ENCODE measurements at places on chromosomes 7 and 10. TPM values are rescaled to one million over a fixed set of nuclear protein-coding genes. Genes with fewer than 3 reads are reported as not detected.

- no peak overlapping the region for H3K27ac ChIP-seq
- no peak overlapping the region for H3K4me3 ChIP-seq
- no peaks in the 10 kb centered on the region for H3K36me3 ChIP-seq
- no peak for DNase-seq
- H3K27me3 ChIP-seq = no peaks in the 10 kb centered on the region
Measured at GRCh38 chr10:4103603-4104002, 318.6 kb upstream of the KLF6 start.

GRCh38 chr7:159051916-159052315 is 92.8 kb downstream of the VIPR2 start:
- no peaks in the 10 kb centered on the region for H3K27me3 ChIP-seq
- no peaks in the 10 kb centered on the region for H3K36me3 ChIP-seq
- no peak for DNase-seq
- no peak overlapping the region for H3K4me3 ChIP-seq
- H3K4me1 ChIP-seq = no peaks in the 10 kb centered on the region

GRCh38 chr10:101028446-101029337 is 2.2 kb downstream of the PDZD7 start:
- DNase-seq = peak; percentile 20
- H3K4me1 ChIP-seq = peaks cover 7% of the 10 kb centered on the region
- H3K27me3 ChIP-seq = no peaks in the 10 kb centered on the region
- no peaks in the 10 kb centered on the region for H3K36me3 ChIP-seq
- H3K27ac ChIP-seq = no peak overlapping the region
- H3K4me3 ChIP-seq = no peak overlapping the region

- H3K36me3 ChIP-seq = peaks cover 43% of the 10 kb centered on the region
- no peaks in the 10 kb centered on the region for H3K27me3 ChIP-seq
- H3K4me1 ChIP-seq = no peaks in the 10 kb centered on the region
- no peak overlapping the region for H3K4me3 ChIP-seq
- DNase-seq = no peak
Measured at GRCh38 chr7:128311013-128311412, 32.7 kb downstream of the RBM28 start.

- H3K27ac ChIP-seq = peak overlapping the region; percentile 34
- H3K4me1 ChIP-seq = peaks cover 55% of the 10 kb centered on the region
- no peaks in the 10 kb centered on the region for H3K27me3 ChIP-seq
- H3K4me3 ChIP-seq = 0 out of 2 replicates have a peak overlapping the region, but pooled peaks have one; percentile 1
- DNase-seq = peak; percentile 68
Measured at GRCh38 chr7:91239171-91239604, 25.0 kb upstream of the FZD1 start.

The MUC12 gene
- total RNA-seq = 1.5 TPM

DNA sequence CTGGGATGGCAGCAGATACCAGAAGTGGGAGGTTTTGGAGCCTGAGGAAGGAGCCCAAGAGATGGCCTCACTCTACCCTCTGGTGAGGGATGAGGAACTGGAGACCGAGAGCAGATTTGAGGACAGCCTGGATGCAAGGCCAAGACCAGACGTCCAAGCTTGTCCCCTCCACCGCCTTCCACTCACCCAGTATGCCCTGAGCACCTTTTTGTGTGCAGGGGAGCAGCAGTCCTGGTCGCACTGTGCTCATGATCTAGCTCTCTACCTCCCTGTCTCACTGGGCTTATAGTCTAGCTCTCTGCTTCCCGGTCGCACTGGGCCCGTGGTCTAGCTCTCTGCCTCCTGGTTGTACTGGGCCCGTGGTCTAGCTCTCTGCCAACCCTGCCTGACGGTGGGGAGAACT is 33.6 kb upstream of the CHST15 start:
- H3K27ac ChIP-seq = no peak overlapping the region
- H3K4me3 ChIP-seq = no peak overlapping the region
- H3K4me1 ChIP-seq = no peaks in the 10 kb centered on the region
- H3K36me3 ChIP-seq = no peaks in the 10 kb centered on the region

GRCh38 chr7:131518626-131519025 is 37.8 kb downstream of the PODXL start:
- no peaks in the 10 kb centered on the region for H3K27me3 ChIP-seq
- DNase-seq = no peak
- H3K4me1 ChIP-seq = peaks cover 9% of the 10 kb centered on the region
- H3K4me3 ChIP-seq = no peak overlapping the region
- no peaks in the 10 kb centered on the region for H3K36me3 ChIP-seq
- no peak overlapping the region for H3K27ac ChIP-seq
